ENCODE measurements at places on chromosomes 2 and 18. TPM values are rescaled to one million over a fixed set of nuclear protein-coding genes. Genes with fewer than 3 reads are reported as not detected.

The DAPL1 gene
- not detected for total RNA-seq

- H3K4me1 ChIP-seq, result no peaks in the 10 kb centered on the region
- no peak overlapping the region for H3K27ac ChIP-seq
- no peak for DNase-seq
- H3K36me3 ChIP-seq, result no peaks in the 10 kb centered on the region
Observed at GRCh38 chr2:58106896-58107295, 60.3 kb downstream of the VRK2 start.

- H3K27me3 ChIP-seq, result no peaks in the 10 kb centered on the region
- DNase-seq, result no peak
- H3K27ac ChIP-seq, result no peak overlapping the region
- no peak overlapping the region for H3K4me3 ChIP-seq
Observed at GRCh38 chr2:88697370-88698026, 6.0 kb downstream of the RPIA start.

DNA sequence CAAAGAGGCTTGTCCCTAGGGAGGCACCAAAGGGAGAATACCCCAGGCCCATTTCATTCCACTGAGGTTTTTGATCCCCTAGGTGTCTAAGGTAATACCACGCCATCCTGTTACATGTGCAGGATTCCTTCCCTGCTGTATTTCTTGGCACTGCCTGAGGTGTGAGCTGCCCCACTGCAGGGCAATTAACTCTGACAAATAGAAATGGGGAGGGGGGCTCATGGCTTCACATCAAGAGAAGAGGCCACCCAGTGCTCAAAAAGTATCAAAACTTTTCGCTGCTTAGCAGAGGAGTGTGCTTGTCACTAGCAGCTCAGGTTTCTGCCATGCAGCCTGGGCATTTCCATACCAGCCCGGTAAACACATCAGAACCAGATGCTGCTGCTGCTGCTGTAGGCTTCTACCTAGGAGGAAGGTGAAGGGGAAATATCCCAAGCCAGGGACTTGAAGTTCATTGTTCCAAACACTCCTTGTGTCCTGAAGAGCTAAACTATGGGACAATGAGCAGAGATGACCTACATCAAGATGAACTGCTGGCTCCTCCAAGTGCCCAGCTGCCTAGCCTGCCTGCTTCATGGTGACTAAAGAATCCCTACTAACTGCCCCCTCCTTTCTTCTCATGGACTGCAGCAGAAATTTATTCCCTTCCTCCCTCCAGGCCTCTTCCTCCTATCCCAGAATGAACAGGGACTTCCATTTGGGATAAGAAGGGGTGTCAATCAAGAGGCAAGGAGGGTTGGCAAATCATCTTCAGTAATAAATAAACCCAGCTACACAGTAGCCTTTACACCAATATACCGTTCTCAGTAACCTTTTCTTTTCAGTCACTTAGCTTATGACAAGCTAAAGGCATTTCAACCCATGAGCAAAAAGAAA, 16.4 kb downstream of the POU3F3 start:
- DNase-seq, result no peak
- peaks cover 47% of the 10 kb centered on the region for H3K4me1 ChIP-seq
- H3K4me3 ChIP-seq, result peak overlapping the region; percentile 94
- no peak overlapping the region for H3K27ac ChIP-seq
- H3K27me3 ChIP-seq, result peaks cover 97% of the 10 kb centered on the region
